HepG2 (cell line): ENCODE measurements at places on chromosomes 3 and 15. TPM values are rescaled to one million over a fixed set of nuclear protein-coding genes. Genes with fewer than 3 reads are reported as not detected.
A peak's percentile ranks its signal among the peaks of the same experiment; 100 is the strongest.

Gene C3orf85
- polyA plus RNA-seq: not detected in 2 replicates

Gene TGM5
- 0.55 and 0.65 TPM in 2 replicates for polyA plus RNA-seq

Gene SLC12A8
- 0.44 and 0.55 TPM in 2 replicates for polyA plus RNA-seq

Gene ZNF35
- 0.18 and 0.20 TPM in 2 replicates for polyA plus RNA-seq

Gene PLD1
- polyA plus RNA-seq: 50.3 and 59.4 TPM in 2 replicates

Gene BOC
- 0.04 TPM in 1 of 2 replicates, not detected in the other for polyA plus RNA-seq

Gene MAN2C1
- 62.6 and 75.6 TPM in 2 replicates for polyA plus RNA-seq

Gene C3orf49
- polyA plus RNA-seq: not detected in 2 replicates

Gene AHSG
- polyA plus RNA-seq: 19,152 and 25,909 TPM in 2 replicates

Gene CASR
- polyA plus RNA-seq: not detected in 2 replicates

DNA sequence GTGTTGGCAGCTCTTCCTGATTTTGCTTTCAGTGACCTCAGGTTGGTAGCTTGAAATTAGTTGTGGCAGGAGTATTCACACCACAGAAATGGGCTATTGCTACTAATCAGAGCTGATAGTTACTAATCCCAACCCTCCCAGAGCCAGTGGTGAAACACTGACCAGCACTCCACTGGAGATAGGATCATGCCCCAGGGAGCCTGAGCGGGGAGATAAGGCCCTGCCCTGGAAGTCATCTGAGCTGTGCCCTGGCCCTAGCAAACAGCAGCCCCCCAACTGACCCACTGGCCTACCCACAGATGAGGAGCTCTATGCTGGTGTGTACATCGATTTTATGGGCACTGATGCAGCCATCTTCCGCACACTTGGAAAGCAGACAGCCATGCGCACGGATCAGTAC, 9.4 kb upstream of the GNAT1 start:
- DNase-seq: no peak

DNA sequence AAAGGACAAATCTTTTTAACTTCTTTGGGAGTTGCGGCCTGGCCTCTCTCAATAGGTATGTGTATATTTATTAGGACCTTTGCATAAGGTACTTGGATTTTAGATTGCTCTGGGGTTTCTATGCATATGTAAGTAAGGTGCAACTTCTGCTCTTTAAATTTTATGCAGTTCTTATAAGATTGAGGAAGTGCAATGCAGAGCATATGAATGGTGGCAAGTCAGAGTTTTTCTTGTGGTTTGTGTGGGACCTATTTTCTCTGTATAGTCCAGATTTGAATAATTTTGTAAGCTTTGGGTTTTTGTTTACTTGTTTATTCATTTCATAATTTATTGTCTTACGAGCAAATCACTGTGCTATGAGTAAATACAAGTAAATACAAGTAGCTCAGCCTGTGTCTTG, 101.5 kb downstream of the ATG7 start:
- no peak for DNase-seq

DNA sequence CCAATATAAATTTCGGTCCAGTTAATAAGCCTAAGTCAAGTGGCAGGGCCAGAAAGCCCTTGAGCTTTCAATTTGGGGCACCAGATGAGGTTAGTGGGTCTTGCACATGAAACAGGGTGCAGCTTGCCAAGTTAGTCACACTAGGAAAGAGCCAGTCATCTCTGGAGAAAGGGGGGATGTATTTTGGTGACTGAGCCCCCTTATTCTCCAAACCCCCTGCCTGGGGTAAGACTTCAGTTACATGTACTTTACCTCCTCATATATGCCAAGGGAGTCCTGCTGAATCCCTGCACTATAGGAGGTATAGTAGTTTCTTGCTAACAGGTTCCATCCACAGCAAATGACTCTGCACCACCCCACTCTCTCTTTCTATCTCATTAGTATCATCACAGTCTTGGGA, 62.7 kb downstream of the TIGIT start:
- DNase-seq: no peak

- no peak for DNase-seq
Observed at GRCh38 chr15:92599394-92599970, 56.1 kb downstream of the FAM174B start.

DNA sequence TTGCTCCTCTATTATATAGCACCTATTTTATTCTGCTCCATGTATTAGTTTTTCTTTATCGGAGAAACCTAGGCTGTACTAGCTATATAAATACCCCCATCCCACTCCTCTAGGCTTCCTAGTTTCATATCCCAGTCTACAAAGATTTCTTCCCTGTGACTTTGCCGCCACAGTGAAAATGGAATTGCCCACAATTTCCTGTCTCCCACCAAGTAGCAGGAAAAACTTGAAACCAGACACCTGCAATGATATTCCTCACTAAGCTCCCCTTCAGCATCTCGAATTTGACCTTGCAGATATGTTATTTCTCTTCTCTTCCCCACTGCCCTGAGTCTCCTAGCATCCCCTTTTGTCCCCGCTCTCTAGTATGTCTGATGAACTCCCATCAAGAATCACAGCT, 685.8 kb upstream of the CCDC54 start:
- DNase-seq: no peak

GRCh38 chr3:118781232-118781631, 253.4 kb downstream of the IGSF11 start:
- no peak for DNase-seq

- no peak for DNase-seq
Observed at GRCh38 chr15:42729409-42729808, 7.5 kb downstream of the CDAN1 start.

DNA sequence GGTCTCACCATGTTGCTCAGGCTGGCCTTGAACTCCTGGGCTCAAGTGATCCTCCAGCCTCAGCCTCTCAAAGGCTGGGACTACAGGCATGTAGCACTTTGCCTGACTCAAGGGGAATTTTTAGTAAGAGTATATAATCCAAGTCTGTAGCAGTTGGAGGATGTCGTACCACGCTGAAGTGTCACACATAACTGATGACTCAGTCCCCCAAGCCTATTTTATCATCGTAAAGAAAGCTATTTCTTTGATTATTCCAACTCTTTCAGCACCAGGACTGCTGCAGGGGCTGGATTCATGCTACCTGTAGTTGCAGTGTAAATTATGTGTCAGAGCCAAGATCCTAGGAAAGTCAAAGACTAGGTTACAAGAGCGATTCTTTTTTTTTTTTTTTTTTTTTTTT, 1.4 kb upstream of the PRKCI start:
- DNase-seq: no peak

GRCh38 chr15:52764731-52765130, 25.4 kb downstream of the ONECUT1 start:
- no peak for DNase-seq

DNA sequence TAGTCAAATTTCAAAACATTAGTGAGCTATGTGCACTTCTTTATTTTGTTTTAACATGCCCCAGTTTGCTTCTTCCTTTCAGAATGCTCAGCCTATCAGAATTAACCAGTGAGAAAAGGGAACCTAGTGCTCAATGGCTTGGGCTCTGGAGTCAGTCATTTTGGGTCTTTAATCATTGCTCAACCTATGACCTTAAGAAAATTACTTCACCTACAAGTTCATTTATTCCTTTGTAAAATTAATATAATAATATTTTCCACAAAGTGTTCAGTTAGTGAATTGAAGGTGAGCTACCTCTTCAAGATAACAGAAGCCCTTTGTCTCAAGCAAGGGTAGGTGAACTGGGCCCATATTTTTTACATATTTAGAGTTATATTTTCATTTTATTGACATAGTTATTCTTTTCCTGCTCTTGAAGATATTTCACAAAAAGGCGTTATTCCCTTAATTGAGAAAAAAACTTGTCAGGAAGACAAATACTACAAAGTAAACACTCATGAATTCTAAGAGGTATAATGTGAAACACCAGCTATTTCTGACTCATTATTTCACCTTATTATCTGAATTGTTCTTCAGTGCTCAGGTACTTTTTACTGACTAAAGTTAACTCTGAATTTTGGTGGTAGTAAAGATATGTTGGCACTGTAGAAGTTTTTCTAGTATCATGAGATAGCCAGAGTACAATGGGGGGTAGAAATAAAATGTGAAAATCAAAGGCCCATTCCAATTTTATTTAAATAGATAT, 415.5 kb downstream of the NAALADL2 start:
- no peak for DNase-seq

- DNase-seq: peak; percentile 48
Observed at GRCh38 chr15:75891895-75892294, 11.8 kb upstream of the FBXO22 start.

- no peak for DNase-seq
Observed at GRCh38 chr15:35465783-35466182, 80.2 kb downstream of the DPH6 start.

- DNase-seq: no peak
Observed at GRCh38 chr3:180617049-180617448, 15.1 kb downstream of the TTC14 start.

DNA sequence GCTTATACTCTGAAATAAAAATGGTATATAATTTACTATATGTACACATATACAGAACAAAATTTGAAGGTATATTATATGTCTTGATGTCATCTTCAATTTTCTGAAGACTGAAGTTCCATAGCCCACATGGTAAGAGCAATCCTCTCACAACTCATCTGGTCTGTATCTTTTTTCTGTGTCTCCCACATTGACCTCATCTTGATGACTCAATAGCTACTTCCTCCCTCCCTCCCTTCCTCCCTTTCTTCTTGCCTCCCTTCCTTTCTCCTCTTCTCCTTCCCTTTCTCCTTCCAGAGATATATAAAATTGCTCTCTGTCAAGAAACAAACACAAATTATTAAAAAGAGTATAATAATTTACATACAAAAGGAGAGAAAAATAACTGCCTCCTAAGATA, 268.5 kb downstream of the SQOR start:
- DNase-seq: no peak

DNA sequence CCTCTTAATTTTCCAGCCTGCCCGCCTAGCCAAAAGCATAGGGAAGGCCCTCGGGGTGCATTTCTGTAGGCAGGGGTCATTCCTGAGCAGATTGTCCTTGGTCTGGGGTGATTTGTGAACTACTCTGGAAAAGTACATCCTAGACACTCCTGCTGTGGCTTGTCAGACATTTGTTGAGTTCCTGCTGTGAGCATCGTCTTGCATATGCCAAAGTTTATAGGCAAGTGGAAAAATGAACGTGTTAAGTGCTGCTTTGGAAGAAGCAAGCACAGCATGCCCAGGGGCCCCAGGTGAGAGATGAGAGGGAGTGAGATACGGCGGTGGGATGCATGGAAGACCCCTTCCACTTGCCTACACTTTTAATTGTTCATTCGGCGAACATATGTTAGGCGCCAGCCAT, 237.7 kb upstream of the ST8SIA2 start:
- DNase-seq: no peak

- DNase-seq: no peak
Observed at GRCh38 chr3:81891055-81891895, 129.8 kb upstream of the GBE1 start.

- DNase-seq: no peak
Observed at GRCh38 chr3:183555541-183556081, at the start of gene KLHL6. KLHL6 (minus strand) TSS chr3:183555706; CDS start chr3:183555653, 53 bp downstream.

GRCh38 chr3:89067736-89068135, 39.7 kb upstream of the EPHA3 start:
- no peak for DNase-seq
